ENCODE measurements at places on chromosomes 5 and 9.

- DNase-seq = no peak
Measured at GRCh38 chr5:146667633-146668272, 151.8 kb upstream of the GPR151 start.

DNA sequence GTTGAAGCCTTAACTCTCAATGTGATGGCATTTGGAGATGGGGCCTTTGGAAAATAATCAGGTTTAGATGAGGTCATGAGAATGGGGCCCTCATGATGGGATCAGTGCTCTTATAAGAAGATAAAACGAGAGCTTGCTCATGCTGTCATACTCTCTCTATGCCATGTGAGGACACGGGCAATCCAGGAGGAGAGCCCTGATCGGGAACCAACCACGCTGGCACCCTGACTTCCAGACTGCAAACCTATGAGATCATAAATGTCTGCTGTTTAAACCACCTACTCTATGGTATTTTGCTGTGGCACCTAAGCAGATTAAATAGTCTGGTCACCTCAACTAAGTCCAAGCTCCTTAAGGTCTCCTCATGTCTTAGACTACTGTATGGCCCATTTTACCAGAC, 10.0 kb downstream of the HMGCS1 start:
- no peak for DNase-seq

- no peak for DNase-seq
Measured at GRCh38 chr9:129557192-129558036, 63.5 kb downstream of the C9orf50 start.

DNA sequence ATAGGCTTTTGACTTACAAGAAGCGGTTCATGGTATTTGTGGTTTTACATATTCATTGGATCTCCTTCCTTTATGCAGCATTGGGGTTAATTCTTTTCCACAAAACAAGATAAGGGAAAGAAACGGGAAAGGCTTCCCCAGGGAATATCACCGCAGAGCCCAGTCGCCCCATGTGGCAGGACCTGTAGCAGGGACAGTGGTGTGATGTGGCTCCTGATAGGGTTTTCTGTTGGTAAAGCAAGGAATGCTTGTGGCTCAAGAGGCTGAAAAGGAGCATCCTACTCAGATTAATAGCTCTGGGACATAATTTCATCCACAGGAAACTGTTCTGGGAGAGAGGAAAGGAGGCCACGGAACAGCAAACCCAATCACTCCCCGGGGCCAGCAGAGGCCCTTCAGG, 699.9 kb downstream of the MTRR start:
- DNase-seq = no peak

DNA sequence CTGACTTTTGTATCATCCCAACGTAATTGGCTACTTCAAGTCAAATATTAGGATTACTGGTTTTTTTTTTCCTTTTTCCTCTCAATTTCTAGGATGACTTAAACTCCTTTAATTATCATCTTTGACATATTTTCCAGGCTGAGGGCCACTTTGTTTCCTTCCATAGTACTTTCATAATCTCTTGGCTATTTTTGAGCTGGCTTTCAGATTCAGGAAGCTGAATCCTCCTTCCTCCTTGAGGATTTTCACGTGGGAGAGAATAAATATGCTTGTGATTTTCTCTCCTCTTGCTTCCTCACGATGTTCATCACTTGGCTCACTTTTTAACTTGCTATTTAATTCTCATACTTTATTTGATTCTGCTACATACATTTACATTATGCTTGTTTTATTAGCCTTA, 88.1 kb downstream of the ITGA1 start:
- no peak for DNase-seq

DNA sequence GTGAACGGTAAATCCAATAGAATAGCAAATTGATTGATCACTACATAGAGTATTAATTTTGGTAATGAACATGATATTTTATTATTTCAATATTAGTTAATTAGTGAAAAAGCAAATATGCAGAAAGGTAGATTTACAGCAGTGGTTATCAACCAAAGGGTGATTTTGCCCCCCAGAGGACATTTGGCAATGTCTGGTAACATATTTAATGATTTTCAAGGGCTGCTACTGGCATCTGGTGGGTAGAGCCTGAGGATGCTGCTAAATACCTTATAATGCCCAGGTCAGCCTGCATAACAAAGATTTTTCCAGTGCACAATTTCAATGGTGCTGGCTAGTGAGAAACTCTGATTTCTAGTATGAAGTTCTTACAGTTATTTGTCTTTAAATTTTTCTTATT, 1313.7 kb downstream of the PTPRD start:
- DNase-seq = no peak

GRCh38 chr5:94234987-94235386, 383.4 kb downstream of the KIAA0825 start:
- DNase-seq = no peak

DNA sequence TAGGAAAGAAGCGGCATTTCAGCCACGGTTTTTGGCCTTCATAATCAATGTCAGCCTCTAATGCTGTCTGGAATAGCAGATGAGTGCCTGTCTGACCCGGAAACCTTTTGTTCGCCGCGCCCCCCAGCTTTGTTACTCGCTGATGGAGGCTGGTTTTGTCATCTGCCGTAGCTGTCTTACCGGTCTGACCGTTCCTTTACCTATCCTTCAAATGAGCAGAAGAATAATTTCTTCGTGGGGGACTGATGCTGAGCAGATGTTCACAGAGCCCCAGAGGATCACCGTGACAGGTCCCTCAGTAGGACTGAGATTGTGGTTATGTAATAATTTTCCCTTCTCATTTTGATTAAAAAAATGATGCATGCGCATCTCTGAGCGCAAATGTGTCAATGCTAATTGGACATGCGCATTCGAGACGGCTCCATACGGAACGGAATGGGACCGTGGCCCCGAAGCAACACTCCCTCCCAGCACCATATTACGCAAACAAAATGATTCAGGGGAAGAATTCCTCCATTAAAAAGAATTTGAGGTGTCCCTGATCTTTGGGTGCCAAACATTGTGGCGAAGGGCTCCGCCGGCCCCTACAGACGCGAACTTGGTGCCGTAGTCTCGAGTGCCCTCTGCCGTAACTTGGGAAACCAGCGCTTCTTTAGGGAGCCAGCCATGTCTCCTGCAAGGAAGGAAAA, 27.6 kb downstream of the TLX3 start:
- DNase-seq = no peak
